Left ventricle myocardium inferior (tissue), 1 donor: ENCODE measurements at places on chromosomes 1 and 21. TPM values are rescaled to one million over a fixed set of nuclear protein-coding genes. Genes with fewer than 3 reads are reported as not detected.

GRCh38 chr1:22296701-22297591 is 154.0 kb upstream of the WNT4 start:
- DNase-seq = no peak

GRCh38 chr1:60888126-60888525 is 194.2 kb upstream of the NFIA start:
- no peak for DNase-seq

DNA sequence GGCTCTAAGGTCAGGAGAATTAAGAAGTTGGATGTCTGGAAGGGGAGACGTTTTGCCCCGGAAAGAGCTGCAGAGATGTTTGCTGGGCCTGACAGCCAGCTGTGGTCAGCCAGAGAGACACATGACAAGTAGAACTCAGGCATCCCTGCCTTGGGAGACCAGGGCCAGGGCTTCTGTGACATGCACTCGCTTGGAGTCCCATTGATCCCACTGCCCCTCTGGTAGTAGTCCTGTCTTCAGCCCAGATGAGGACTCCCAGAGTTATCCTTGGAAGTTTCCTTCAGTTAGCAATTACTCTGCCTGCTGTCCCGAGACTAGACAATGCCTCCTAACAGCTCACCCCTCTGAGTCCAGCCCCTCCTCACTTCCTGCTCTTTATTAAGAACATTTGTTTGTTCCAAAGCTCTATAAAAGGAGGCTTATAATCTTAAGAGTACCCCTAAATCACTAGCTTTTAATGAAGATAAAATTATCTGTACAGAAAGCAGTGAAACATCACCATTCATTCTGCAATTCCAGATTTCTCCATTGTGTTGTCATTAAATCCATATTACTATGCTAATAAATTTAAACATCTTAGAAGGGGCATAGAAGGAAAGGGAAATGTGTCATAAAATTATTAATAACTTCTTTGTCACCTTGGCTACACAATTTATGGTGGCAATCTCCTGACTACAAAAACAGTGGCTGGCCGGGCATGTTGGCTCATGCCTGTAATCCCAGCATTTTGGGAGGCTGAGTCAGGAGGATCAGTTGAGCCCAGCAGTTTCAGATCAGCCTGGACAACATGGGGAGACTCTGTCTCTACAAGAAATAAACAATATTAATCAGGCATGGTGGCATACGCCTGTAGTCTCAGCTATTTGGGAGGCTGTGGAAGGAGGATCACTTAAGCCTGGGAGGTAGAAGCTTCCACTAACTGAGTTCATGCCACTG is 94.2 kb downstream of the KCNK1 start:
- DNase-seq = no peak

GRCh38 chr1:190906206-190906725 is 428.6 kb upstream of the BRINP3 start:
- DNase-seq = no peak

DNA sequence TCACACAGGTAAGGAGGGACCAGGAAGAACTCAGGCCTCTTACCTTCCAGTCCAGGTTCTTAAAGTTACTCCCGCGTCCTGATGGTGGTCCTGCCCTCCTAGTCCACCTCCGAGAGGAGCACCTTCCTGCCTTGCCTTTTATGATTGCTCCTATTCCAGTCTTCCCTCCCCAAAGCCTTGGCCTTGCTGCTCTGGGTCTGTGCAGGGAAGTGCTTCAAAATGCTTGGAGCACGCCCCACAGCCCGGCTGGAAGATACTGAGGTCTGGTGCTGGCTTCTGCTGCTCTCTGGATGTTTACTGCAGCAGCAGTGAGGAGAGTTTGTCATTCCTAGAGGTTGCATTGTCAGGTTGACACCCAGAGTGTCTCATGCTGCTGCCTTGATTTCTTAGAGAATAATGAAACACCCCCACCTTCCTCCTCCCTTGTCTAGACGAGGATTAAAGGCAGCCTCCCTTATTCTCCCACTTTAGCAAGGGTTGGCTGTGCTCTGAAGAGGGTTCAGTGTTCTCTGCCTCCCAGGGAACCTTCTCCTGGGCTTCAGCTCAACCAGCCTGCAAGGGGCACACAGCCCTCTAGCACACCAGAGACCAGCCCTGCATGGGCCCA is 142.2 kb upstream of the CACNA1E start:
- no peak for DNase-seq

GRCh38 chr21:30580132-30580531 is 10.1 kb downstream of the KRTAP22-2 start:
- no peak for DNase-seq

DNA sequence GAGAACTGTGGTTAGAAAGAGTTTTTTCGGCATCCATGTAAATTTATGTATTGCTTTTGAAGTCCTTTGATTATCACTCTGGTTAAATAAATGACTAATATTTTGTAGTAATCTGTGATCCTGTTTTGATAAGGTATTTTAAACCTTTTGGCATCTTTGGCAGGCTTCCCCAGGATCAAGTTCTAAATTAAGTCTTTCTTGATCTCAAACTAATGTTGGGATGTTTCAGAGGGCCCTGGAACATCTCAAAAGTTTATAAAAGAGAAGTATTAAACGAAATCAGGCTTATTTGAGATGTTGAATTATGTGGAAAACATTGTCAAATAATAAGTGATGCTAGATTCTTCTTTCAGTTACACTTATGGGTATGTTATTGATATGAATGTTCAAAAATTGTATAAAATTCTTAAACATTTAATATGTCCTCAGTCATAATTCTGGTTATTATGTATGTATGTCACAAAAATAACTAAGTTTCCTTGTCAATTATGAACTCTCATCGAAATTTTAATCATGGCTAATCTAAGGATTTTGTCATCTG is 36.6 kb downstream of the S100A10 start:
- no peak for DNase-seq

- DNase-seq = no peak
These were observed 52.7 kb upstream of the DIRAS3 start for GRCh38 chr1:68103011-68103545.

- no peak for DNase-seq
These were observed 26.2 kb downstream of the ITPKB start for GRCh38 chr1:226712742-226713419.

DNA sequence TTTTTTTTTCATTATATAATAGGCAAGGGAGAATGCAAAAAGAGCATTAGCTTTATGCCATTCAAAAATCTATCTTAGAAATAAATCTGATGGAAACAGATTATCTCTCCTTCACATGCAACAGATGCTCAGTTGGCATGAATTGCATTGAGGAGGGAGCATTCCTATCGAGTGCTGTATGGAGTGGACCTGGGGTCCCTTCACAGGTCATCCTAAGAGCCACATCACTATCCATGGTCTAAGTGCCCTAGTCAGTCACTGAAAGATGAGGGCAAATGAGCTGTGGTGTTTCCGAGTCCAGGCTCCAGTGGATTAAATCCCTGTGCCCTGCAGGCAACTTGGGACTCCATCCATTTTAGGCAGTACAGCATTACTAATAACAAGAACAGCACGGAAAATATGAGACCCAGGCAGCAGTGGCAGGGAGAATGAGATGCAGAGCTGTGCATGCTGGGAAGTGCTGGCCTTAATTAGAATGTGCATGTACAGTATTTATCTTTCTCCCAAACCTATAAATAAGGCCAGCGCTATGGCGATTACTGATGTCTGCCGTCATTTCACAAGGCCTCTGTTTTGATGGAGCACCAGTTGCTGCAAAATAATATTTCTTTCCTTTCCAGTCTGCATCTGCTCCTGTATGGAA is 512.3 kb upstream of the PLXNA2 start:
- DNase-seq = no peak

DNA sequence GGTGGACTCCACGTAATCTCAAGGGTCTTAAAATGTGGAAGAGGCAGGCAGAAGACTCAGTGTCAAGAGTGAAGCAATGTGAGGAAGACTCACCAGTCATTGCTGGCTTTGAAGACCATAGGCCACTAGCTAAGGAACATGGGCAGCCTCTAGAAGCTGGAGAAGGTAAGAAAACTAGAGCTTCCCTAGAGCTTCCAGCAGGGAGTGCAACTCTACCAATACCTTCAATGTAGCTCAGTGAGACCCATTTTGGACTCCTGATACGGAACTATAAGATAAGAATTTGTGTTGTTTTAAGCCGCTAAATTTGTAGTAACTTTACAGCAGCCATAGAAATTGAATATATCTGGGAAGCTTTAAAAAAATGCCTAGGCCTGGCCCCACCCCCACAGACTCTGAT is 18.9 kb downstream of the METTL13 start:
- no peak for DNase-seq

- no peak for DNase-seq
These were observed 118.0 kb upstream of the MARK1 start for GRCh38 chr1:220409771-220410595.

DNA sequence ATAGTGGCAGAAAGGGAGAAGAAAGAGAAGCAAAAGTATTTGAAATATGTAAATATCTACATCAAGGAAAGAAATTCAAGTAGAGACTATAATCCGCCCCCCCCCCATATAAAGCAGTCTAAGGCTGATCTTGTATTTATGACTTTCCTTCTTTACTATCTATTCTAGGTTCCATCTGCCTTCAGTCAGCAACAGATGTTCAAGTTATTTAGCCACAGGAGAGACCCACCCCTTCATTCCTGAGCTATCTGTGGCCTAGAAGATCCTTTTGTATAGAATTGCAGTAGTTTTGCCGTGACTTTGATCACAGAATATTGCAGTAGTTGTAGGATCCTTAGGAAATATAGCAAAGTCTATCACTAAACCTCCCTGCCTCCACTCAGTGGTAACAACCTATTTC is 10.7 kb upstream of the BSDC1 start:
- DNase-seq = no peak

DNA sequence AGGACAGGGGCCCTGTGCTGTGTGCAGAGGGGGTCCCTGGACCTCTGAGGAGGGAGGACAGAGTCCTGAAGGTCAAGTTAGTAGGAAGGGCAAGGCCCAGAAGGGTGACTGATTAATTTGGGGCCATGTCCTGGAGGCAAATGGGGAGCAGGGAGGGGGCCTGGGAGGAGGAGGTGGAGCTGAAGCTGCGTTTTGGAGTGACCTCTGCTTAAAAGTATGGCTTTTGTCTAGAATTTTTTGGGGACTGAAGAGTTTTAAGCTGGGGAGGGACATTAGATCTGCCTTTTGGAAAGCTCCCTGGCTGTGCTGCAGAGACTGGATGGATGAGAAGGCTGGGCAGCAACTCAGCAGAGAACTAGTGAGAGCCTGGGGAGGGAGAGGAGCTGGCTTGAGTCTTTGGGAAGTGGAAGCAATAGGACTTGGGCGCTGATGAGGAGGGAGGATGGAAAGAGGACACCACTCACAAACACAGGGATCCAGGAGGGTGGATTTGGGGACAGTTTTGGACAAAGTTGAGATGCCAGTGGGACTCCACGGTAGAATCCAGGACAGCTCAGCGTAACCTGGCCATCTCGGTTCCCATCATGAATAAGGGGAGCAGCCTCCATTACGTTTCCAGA is 52.9 kb downstream of the ACBD3 start:
- no peak for DNase-seq

- no peak for DNase-seq
These were observed 433 bp downstream of the TIMM17A start for GRCh38 chr1:201955729-201956143.

The OXCT2 gene
- total RNA-seq = 0.88 TPM

The FHAD1 gene
- total RNA-seq = not detected

The OR2T33 gene
- not detected for total RNA-seq

The AKIRIN1 gene
- 61.5 TPM for total RNA-seq

The NECTIN4 gene
- total RNA-seq = not detected

The PKP1 gene
- 0.38 TPM for total RNA-seq

The OR2L2 gene
- not detected for total RNA-seq

The KRTAP19-2 gene
- total RNA-seq = not detected

The SYT11 gene
- total RNA-seq = 11.1 TPM

The HHIPL2 gene
- total RNA-seq = not detected

The AMY1C gene
- total RNA-seq = not detected

The CIART gene
- total RNA-seq = 8.7 TPM

The GRHL3 gene
- total RNA-seq = not detected

The SLC50A1 gene
- 8.2 TPM for total RNA-seq

The TFF2 gene
- not detected for total RNA-seq
